ENCODE measurements at places on chromosomes 4 and X.

GRCh38 chrX:152601848-152602616 is 35.7 kb upstream of the GABRQ start:
- no peak for DNase-seq

- DNase-seq = peak; percentile 6
Measured at GRCh38 chrX:110003167-110004156, 548 bp downstream of the TMEM164 start.

- DNase-seq = no peak
Measured at GRCh38 chr4:184417802-184418511, 56.4 kb downstream of the IRF2 start.

DNA sequence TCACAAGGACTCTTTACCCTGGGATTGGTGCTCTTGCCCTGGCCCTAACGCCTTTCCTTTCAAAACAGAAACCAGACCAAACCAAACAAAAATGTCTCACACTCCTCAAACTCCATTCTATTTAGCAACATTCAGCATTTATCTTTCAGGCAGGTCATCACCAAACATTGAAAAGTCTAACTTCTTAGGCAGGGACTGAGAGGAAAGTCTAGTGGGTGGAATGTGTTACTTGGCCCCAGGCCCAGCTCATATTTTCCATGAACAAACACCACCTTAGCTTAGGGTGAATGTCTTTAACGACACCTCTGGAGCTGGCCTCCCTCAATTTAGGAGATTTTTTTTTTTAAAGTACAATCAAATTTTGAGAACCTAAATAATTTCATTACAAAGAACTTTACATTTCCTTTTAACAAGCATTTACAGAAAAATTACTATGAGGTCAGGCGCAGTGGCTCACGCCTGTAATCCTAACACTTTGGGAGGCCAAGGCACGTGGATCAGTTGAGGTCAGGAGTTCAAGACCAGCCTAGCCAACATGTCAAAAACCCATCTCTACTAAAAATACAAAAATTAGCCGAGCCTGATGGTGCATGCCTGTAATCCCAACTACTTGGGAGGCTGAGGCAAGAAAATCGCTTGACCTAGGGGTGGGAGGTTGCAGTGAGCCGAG is 10.2 kb upstream of the N4BP2 start:
- no peak for DNase-seq

DNA sequence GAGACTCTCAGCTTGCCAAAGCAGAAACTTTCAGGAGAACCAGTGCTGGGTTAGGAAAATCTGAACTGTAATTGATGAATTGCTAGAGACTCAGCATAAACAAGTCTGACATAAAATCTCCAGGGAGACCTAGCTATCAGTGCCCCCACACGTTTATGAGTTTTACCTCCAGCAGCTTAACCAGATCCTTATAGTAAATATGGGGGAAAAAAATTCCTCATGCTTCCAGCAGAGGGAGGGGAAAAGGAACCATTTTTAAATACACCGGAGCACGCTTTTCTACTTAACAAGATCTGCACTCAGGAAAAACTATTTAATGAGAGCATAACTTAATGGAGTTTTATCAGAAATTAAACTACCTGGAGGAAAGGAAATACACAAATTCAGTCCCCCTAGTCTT is 1040.7 kb upstream of the INTU start:
- no peak for DNase-seq

DNA sequence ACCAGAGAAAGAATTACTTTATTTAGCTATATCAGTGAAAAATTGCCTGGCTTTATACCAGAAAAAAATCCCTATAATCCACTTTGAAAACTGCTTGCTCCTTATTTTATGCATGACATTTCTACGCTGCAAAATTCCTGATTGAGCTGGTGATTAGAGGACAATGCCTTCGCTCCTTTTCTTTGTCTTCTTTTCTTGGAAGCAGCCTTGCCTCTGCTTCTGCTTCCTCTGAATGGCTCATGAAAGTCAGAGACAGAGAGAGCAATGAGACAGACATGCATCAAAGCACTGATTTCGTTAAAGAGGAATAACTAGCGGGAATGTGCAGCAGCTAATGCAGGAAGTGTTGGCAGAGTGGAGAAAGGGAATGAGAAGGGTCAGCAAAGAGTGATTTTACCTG is 294.3 kb upstream of the IGFBP7 start:
- DNase-seq = no peak
